Vagina (tissue), 2 donors: ENCODE measurements at places on chromosomes 6 and 20.
A peak's percentile ranks its signal among the peaks of the same experiment; 100 is the strongest.

DNA sequence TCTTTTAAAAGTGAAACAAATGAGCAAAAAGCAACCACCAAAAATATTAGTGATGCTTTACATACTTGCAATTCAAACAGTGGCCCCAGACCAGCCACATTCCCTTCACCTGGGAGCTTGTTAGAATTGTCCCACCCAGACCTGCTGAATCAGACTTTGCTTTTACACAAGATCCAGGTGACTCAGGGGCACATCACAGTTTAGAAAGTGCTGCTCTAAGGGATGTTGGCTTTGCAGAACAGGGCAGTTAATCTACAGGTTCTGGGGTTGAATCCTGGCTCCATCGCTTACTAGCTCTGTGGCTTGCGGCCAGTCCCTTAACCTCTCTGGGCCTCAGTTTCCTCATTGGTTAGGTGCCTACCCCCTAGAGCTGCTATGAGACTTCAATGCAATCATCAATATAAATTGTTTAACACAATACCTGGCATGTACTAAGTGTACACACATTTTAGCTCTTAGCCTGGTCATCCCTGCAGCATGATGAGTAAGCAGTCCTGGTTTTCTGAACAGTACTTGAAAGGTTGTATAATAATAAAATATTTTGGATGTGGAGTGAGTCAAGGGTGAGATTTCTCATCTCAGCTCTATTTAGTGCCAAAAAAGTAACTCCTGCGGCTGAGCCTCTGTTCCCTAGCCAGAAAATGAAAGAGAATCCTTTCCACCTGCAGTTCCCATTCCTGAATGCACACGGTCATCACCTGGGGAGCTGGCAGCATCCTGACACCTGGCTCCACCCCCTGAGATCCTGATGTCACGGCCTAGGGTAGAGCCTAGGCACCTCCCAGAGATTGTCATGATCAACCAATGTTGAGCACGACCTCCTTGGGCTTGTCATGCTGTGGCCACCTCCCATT is 162.7 kb downstream of the ANKRD60 start:
- DNase-seq: peak; percentile 65

DNA sequence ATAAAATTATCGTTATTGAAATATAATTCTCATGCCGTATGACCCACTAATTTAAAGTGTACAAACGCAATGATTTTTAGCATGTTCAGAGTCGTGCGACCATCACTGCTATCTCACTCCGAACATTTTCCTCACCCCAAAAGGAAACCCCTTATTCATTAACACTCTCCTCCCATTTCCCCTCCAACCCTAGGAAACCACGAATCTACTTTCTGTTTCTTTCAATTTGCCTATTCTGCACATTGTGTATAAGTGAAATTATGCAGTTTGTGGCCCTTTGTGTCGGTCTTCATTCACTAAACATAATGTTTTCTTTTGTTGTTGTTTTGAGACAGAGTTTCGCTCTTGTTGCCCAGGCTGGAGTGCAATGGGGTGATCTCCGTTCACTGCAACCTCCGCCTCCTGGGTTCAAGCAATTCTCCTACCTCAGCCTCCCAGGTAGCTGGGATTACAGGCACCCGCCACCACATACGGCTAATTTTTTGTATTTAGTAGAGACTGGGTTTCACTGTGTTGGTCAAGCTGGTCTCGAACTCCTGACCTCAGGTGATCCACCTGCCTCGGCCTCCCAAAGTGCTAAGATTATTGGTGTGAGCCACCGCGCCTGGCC is 99.7 kb upstream of the ZNF217 start:
- no peak for DNase-seq

GRCh38 chr6:3370361-3371221 is 86.3 kb downstream of the SLC22A23 start:
- no peak for DNase-seq

DNA sequence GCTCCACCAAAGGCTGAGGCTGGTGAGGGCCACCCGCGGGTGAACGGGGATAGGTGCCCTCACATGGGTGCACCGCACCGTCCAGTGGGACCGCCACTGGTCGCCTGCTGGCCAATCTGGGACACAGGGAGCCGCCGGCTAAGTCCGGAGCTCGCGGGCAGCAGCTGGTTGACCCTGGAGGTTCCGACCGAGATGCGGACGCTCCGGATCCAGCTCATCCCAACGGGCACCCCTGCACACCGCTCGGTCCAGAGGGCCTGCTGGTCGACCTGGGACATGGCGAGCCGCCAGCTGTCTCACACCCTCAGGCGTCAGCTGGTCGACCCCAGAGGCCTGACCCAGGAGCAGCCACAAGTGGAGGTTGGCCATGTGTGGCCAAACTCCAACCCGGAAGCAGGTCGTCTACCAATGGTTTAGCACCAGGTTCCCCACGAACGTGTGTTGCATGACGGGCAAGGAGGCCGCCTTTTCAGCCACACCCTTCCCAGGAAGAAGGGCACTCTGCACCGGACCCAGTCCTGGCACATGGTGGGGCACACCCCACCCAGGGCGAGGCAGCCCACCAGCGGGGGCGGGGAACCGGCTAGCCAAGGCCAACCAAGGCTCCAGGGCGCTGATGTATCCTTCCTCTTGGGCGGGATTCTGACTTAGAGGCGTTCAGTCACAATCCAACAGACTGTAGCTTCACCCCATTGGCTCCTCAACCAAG is 746.0 kb upstream of the DEFB115 start:
- no peak for DNase-seq
